A549 treated with RU486 at 1 μM for 4 hours (cell line): ENCODE measurements at places on chromosomes 12 and 14. TPM values are rescaled to one million over a fixed set of nuclear protein-coding genes. Genes with fewer than 3 reads are reported as not detected.

The SLCO1A2 gene
- total RNA-seq = 0.02 TPM in 1 of 5 replicates, not detected in the others

The PTPRO gene
- total RNA-seq = 0.05 to 0.08 TPM in 2 of 5 replicates, not detected in the others

The PSMC6 gene
- 76.5 to 110 TPM (median 87.1 TPM) in 5 replicates for total RNA-seq

The GLT1D1 gene
- total RNA-seq = not detected in 5 replicates

The ADAMTS20 gene
- not detected in 5 replicates for total RNA-seq

The PKP2 gene
- total RNA-seq = 1.8 to 3.2 TPM (median 2.4 TPM) in 5 replicates

The GTF2H3 gene
- total RNA-seq = 19.1 to 40.4 TPM (median 27.0 TPM) in 5 replicates
